ENCODE measurements at places on chromosomes 11 and 22.

- no peak for DNase-seq
These were observed 11.6 kb downstream of the TANGO2 start for GRCh38 chr22:20032407-20032991.

- no peak for DNase-seq
These were observed 1.7 kb upstream of the SPINDOC start for GRCh38 chr11:63811522-63811921.

DNA sequence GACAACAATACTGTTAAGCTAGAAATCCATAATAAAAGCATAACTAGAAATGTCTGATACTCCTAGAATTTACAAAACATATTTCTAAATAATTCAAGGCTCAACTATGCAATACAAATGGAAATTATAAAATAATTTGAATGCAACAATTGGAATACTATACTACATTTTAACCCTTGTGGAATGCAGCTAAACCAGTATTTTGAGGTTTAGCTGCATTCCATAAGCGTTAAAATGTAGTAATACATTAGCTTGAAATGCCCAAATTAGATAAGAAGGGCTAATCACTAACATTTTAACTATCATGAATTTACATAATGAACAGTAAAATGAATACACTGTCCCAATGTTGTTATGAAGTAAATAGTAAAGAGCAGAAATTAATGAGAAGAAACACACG is 617.2 kb upstream of the CHORDC1 start:
- DNase-seq, result no peak

DNA sequence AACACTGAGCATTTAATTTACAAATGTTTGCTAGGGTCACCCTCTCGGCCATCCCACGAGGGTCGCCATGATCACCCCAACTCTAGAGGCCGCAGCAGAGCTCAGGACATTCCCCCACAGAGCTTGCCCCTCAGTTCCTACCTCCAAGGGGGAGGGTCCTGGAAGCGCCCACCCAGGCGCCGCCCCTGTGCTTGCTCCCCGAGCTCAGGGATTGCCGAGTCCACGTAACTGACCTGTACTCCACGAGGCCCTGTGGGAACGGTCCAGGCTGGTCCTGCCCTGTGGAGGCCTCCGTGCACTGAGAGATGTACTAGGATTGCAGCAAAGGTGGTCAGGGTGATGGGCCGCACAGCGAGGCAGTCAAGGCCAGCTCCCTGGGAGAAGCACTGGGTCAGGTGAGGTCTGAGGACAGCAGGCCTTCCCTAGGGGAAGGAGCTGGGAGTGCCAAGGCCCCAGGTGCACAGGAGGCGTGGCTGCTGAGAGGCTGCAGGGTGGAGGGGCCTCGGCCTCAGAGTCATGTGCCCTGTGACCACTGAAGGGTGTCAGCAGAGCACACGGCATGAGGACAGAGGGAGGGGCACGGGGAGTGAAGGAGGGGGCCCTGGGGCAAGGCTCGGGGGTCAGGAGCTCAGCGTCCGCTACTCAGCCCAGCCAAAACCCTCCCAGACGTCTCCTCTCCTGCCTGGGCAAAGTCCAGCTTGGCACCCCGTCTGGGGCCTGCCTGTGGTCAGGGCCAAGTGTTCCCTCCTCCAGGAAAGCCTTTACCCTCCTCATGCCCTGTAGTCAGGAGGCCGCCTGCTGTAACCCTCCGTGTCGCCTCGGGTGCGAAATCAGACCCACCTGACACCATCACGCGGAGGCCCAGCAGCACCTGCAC is 2.4 kb upstream of the MIOX start:
- no peak for DNase-seq

GRCh38 chr11:13902523-13902922 is 60.0 kb upstream of the SPON1 start:
- no peak for DNase-seq

DNA sequence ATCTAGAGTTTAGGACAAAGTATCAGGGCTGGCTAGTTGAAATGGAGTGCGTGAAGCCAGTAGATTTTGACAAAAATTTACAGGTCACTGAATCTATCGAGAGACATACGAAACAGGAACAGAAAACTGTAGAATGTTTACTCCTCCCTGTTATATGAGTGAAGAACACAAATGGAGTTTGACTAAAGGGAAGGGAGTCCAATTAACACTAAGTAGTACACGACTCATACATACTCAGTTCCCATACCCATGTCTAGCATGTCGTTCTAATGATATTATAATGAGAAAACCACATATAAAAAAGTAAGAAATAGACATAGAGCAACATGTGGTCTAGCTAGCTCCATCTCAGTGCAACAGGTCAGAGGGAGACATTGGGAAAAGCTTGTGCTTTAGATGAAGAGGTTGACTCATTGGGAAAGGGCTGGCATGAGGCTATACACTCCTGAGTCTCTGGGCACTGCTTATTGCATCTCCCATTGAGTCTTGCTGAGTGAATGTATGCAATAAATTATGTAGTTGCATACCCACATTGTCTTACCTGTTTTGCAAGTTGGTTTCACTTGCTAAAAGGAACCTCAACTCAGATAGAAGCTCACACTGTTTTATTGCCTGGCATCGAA is 43.5 kb downstream of the CD44 start:
- no peak for DNase-seq

- peak; percentile 40 for DNase-seq
These were observed 10.3 kb upstream of the SPON1 start for GRCh38 chr11:13952221-13952620.

- no peak for DNase-seq
These were observed 13.0 kb downstream of the SLC5A12 start for GRCh38 chr11:26708736-26709456.

DNA sequence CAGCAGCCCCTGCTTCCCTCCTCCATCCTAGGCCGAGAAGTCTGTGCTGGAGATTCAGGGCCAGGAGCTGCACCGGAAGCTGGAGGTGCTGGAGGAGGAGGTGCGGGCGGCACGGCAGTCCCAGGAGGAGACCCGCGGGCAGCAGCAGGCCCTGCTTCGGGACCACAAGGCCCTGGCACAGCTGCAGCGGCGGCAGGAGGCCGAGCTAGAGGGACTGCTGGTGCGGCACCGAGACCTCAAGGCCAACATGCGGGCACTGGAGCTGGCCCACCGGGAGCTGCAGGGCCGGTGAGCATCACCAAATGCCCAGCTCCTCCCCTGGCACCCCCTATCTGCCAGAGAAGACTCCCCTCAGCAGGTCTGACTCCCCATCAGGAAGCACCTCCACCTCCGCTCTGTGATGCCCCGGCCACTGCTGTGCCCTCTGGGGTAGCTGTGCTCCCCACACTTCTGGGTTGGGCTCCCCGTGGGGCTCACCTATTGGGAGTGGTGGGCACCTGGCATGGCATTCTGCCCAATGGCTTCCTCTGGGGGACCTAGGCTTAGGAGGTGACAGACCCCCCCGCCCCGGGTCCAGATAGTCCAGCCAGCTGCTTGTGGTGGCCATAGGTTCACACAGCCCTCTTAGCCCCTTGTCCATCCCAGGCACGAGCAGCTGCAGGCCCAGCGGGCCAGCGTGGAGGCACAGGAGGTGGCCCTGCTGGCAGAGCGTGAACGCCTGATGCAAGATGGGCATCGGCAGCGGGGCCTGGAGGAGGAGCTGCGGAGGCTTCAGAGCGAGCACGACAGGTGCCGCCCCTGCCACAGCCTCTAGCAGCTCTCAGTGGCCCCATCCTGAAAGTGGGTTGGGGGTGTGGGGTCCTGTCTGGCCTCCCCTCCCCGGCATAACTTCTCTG is 6.6 kb upstream of the RPS6KA4 start:
- no peak for DNase-seq

DNA sequence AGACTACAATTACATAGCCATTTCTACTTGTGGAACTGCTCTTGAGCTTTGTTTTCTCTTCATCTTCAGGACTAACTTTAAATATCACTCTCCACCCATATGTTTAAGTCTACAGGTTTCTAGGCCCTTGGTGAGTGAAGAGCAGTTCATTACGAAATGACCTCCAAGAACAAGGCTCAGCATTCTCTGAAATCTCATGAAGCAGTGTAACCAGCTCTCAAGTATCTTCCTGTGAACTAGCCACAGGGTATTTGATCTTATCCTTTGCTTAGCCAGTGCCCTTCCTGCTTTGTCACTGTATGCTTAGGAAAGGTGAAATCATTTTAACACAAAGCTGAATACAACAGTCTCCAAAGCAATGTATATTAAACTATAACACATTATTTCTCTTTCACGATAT is 20.4 kb upstream of the LYVE1 start:
- no peak for DNase-seq

- DNase-seq, result no peak
These were observed 38.4 kb downstream of the NAV2 start for GRCh38 chr11:19751055-19751454.

DNA sequence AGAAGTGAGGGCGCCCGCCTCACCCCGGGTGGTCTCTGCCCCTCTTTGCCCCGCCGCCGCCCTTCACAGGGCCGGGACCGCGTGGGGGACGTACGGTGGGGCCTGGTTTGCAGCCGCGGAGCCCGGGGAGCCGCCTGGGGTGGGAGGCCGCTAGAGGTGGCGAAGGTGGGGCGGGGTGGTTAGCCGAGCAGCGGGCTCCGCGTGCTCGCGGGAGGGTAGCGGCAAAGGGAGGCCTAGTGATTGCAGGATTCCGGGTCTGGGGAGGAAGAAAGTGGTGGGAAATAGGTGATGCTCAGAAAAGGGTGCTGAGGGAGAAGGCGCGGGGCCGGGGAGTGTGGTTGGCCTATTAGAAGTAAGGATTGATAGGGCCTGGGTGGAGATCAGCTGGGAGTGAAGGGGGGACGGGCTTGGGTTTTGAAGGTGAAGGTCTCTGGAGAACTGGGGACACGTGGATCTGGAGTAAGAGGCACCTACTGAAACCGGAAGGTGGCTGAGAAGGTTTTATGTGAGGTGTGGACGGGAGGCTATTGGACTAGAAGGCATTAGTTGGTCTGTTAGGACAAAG is 571 bp downstream of the FAR1 start:
- DNase-seq, result peak; percentile 47

DNA sequence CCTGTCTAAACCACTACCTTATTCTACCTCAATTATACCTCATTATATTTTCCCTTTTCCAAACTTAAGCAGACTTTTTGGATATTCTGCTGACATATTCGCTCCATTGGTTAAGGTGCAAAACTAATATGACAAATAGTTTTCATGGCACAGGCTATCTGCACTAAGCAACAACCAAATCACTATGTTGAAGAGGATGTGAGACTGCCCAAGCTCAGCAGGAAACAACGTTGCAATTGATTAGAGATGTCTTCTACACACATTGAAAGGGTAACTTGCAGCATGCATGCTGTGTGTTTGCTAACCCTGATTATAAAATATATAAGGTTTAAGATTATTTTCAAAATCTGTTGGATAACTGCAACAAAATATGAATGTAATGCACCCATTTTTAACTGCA is 61.6 kb downstream of the STK33 start:
- no peak for DNase-seq

DNA sequence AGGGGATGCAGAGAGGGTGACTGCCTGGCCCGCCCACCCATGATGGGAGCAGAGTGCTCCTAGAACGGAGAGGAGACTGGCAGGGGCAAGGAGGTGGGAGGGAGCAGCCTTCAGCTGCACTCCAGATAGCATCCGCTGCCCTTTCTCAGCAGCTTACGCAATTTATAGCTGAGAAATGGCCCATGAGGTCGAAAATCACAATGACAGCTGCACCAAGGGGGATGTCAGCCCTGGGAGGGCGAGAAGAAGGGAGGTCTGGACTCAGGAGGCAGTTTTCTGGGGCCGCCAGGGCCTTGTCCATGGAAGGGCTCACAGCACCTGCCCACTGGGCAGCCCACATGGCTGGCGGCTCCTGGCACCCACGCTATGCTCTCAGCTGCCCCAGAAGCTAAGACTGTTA is 17.6 kb upstream of the MOB2 start:
- DNase-seq, result no peak

DNA sequence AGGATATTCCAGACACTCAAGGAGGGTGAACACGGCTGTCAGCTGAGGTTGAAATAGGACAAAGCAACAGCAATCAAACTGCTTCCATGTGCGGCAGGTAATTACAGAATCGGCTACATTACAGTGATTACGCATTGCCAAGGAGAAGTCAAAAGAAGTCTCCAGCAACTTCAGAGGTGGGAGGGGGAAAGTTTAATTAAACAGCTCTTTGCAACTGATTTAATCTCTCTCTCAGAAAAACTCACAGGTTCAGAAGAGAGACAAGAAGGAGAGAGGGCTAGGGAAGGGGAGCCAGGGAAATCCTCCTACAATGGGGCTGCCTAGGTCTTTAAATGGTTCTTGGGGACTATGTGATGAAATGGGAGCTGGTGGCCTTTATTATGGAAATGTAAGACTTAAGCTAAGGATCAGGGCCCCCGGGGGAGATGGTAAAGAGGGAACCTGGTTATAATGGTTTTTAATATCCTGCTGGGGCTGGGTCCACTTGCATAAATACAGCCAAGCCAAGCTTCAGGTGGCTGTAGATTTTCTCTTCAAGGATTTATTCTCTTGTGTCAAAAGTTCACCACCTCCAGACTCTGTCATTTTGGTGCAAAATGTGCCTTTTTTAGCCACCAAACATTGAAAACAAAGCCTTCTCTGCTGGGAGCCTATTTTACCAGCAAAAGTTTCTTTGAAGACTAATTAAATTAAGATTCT is 354.7 kb upstream of the NARS2 start:
- no peak for DNase-seq

- DNase-seq, result no peak
These were observed 716.1 kb upstream of the ANO3 start for GRCh38 chr11:25615841-25616240.

- no peak for DNase-seq
These were observed 10.3 kb upstream of the CDON start for GRCh38 chr11:126072801-126073594.

- DNase-seq, result no peak
These were observed 134.6 kb downstream of the RRAS2 start for GRCh38 chr11:14224395-14224794.

- no peak for DNase-seq
These were observed 77.0 kb downstream of the NECTIN1 start for GRCh38 chr11:119651802-119652584.

DNA sequence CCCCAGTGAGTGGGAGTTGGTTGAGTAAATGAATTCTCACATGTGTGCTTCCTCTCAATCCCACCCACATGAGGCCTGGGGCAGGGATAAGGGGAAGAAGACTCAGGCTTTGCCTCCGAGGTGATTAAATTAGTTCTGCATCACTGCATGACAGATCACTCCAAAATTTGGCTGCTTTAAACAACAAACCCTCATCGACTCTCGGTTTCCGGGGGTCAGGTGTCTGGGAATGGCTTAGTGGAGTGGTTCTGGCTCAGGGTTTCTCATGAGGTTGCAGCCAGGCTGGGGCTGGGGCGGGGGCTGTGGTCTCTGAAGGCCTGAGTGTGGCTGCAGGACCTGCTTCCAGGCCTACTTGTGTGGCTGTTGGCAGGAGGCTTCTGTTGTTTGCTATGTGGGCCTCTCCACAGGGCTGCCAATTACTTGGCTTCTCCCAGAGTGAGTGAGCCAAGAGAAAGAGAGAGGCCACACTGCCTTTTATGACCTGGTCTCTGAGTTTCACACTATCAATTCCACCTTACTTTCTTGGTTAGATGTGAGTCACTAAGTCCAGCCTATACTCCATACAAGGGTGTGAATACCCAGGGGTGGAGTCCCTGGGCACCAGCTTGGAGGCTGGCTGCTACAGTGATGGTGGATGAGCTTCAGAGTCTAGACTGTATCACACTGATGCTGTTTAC is 15.9 kb downstream of the MOGAT2 start:
- no peak for DNase-seq
